SJSA1 (cell line): ENCODE measurements at places on chromosomes 12 and 14. TPM values are rescaled to one million over a fixed set of nuclear protein-coding genes. Genes with fewer than 3 reads are reported as not detected.

FGFR1OP2 gene
- total RNA-seq, result 77.0 and 104 TPM in 2 replicates

- H3K4me1 ChIP-seq, result no peaks in the 10 kb centered on the region
- no peaks in the 10 kb centered on the region for H3K27me3 ChIP-seq
- no peaks in the 10 kb centered on the region for H3K36me3 ChIP-seq
These were observed 4.3 kb downstream of the RNASE1 start for GRCh38 chr14:20798318-20798717.

- H3K27ac ChIP-seq, result no peak overlapping the region
- H3K27me3 ChIP-seq, result peaks cover 3% of the 10 kb centered on the region
- no peaks in the 10 kb centered on the region for H3K36me3 ChIP-seq
- no peak for DNase-seq
- H3K4me3 ChIP-seq, result no peak overlapping the region
- no peaks in the 10 kb centered on the region for H3K4me1 ChIP-seq
These were observed 60.2 kb downstream of the PLXNC1 start for GRCh38 chr12:94208622-94208966.

DNA sequence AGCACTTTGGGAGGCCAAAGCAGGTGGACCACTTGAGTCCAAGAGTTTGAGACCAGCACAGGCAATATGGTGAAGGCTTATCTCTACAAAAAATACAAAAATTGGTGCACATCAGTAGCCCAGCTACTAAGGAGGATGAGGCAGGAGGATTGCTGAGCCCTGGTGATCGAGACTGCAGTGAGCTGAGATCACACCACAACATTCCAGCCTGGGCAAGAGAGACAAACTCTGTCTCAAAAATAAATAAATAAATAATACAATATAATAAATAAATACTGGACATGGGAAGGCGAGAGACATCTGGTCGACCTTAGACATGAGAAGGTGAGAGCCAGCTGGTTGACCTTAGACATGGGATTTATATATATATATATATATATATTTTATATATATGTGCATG, 119.8 kb upstream of the SLC38A4 start:
- no peaks in the 10 kb centered on the region for H3K27me3 ChIP-seq
- peaks cover 2% of the 10 kb centered on the region for H3K36me3 ChIP-seq
- H3K4me3 ChIP-seq, result no peak overlapping the region
- peak overlapping the region; percentile 38 for H3K27ac ChIP-seq
- H3K4me1 ChIP-seq, result peaks cover 75% of the 10 kb centered on the region

TRIM9 gene
- total RNA-seq, result 0.16 TPM in 1 of 2 replicates, not detected in the other

DNA sequence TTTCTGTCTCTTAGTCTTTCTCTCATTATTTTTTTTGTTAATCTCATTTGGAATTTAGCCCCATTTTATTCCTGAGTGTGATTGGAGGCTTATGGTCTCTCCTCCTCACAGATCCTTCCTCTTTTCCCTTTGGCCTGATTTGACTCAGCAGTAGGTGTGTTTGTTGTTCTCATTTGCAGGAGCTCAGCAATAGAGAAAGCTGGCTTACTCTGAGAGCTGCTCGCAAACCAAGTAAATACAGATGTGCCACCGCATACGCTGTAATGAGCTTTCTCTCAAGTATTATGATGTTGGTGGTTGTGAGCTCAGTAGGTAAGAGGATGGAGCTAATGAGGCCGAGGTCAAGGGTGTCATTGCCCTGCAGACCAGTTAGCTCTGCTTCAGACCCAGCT, 206.5 kb downstream of the ETV6 start:
- H3K27me3 ChIP-seq, result no peaks in the 10 kb centered on the region
- peaks cover 34% of the 10 kb centered on the region for H3K36me3 ChIP-seq
- no peak overlapping the region for H3K4me3 ChIP-seq

DNA sequence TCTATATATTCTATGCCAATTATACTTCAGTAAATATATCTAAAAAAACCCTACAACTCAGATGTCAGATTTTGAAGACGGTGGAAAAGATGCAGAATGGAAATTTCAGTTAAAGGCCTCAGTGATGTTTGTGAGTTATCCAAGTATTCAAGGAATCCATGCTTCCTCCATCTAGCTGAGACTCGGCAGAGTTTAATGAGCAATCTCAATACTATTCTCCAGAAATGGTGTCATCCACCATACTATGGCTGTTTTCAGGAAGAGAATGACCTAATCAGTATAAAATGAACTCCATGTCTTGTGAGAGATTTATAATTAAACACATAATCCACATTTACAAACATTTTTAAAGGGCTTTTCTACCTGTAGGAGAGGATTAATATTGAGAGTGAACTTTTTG, 66.0 kb downstream of the KLHL28 start:
- peaks cover 6% of the 10 kb centered on the region for H3K36me3 ChIP-seq
- H3K4me1 ChIP-seq, result peaks cover 16% of the 10 kb centered on the region; the same call in 1 of the 2 replicates
- H3K27ac ChIP-seq, result no peak overlapping the region
- peak; percentile 9 for DNase-seq
- no peak overlapping the region for H3K4me3 ChIP-seq

CCDC177 gene
- total RNA-seq, result not detected in 2 replicates

DNA sequence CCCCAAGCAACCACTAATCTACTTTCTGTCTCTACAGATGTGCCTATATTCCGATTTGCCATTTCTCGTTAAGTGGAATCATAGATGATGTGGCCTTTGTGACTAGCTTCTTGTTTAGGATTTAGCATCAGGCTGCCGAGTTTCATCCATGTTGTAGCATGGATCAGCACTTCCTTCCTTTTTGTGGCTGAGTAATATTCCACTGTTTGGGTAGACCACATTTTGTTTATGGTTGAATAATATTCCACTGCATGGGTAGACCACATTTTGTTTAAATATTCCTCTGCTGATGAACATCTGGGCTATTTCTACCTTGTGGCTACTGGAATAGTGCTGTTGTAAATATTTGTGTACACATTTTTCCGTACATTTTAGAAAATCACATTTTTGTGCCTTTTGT, 36.4 kb downstream of the SPRING1 start:
- no peak overlapping the region for H3K27ac ChIP-seq
- H3K36me3 ChIP-seq, result no peaks in the 10 kb centered on the region
- no peaks in the 10 kb centered on the region for H3K27me3 ChIP-seq
- no peak overlapping the region for H3K4me3 ChIP-seq
- DNase-seq, result no peak

DNA sequence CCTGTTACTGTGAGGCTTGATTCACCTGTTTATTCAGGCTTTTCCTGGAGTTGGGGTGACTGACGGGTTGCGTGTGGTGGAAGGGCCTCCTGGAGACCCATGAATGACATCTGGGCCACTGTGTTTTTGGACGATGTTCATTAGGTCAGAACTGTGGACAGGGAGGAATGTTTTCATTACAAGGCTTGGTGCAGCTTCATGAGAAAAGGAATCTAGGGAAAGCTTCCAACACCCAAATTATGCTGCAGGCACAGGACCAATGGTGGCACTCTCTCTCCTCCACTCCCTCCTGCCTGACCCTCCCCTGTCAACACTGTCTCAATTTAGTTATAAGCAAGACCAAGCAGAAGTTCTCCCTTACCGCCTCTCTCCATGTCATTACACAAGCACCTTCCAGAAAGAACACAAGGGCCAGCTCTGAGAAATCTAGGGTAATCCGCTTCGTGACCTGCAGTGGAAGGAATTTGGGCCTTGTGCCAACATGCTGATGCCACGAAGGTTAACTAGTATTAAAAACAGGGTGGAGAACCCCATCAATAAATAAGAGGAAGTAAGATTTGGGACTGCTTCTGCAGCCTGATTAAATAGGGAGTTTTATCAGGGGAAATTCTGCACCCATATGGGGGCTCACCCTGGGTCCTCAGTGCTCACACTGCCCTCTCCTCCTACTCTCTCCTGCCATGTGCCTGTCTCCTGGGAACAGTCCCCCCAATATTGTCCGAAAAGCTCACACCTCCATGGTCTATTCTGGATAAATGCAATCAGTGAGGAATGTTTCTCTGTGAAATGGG, 200.3 kb downstream of the KTN1 start:
- H3K4me1 ChIP-seq, result peaks cover 8% of the 10 kb centered on the region; the same call in 1 of the 2 replicates
- H3K27me3 ChIP-seq, result no peaks in the 10 kb centered on the region
- no peak overlapping the region for H3K27ac ChIP-seq
- no peak overlapping the region for H3K4me3 ChIP-seq

GRCh38 chr12:4239746-4240145, 33.8 kb upstream of the CCND2 start:
- no peak overlapping the region for H3K27ac ChIP-seq
- no peaks in the 10 kb centered on the region for H3K36me3 ChIP-seq
- peaks cover 7% of the 10 kb centered on the region; the same call in 1 of the 2 replicates for H3K27me3 ChIP-seq
- no peak overlapping the region for H3K4me3 ChIP-seq

DNA sequence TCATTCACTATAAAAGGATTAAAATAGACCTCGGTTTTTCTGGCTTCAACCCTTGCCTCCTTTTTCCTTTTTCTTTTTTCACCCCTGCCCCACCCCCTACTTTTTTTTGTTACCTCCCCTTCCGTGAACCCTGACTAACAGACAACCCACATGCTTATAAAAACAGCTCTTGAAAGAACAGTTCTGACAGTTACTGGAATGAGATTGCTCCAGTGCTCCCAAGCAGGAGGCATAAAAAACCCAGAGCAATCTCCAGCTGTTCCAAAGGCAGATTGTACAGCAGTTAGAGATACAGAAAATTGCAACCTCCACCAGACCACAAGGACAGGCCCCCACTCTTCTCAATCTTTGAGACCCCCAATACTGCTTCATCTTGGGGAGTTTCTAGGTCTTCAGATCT, 29.9 kb upstream of the TMEM260 start:
- H3K36me3 ChIP-seq, result no peaks in the 10 kb centered on the region
- H3K27me3 ChIP-seq, result peaks cover 12% of the 10 kb centered on the region
- no peak for DNase-seq

DNA sequence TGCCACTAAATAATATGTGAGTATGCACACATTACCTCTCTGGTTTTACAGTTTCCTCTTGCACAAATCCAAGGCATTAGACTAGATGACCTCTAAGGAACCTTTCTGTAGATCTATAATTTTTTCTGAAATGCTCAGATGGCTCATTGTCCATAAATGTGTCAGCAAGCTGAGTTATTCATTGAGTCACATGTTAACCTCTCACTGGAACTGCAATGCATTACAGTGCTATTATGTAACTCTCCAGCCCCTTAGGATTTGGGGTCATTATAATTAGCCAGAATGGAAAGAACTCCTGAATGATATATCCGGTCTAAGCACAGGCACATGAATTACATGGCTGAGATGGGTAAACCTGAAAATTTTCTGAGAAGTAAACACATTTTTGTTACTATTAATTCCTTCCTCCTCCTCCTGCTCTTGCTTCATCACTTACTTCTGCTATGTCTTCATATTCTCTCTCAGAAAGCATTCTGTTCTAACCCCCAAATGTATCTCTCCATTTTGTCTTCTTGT, 20.3 kb upstream of the DRAM1 start:
- no peak overlapping the region for H3K27ac ChIP-seq
- DNase-seq, result no peak
- H3K36me3 ChIP-seq, result no peaks in the 10 kb centered on the region
- H3K4me1 ChIP-seq, result peaks cover 6% of the 10 kb centered on the region

MANSC1 gene
- 0.22 and 1.5 TPM in 2 replicates for total RNA-seq

GRCh38 chr12:124898200-124898922, 16.1 kb downstream of the UBC start:
- H3K4me1 ChIP-seq, result peaks cover 28% of the 10 kb centered on the region
- H3K27me3 ChIP-seq, result no peaks in the 10 kb centered on the region
- no peak for DNase-seq
- H3K4me3 ChIP-seq, result no peak overlapping the region
- H3K36me3 ChIP-seq, result no peaks in the 10 kb centered on the region
- H3K27ac ChIP-seq, result no peak overlapping the region

- no peaks in the 10 kb centered on the region for H3K27me3 ChIP-seq
- H3K4me1 ChIP-seq, result peaks cover 11% of the 10 kb centered on the region
- no peaks in the 10 kb centered on the region for H3K36me3 ChIP-seq
These were observed 49.7 kb downstream of the SYNE2 start for GRCh38 chr14:63902375-63902976.

DNA sequence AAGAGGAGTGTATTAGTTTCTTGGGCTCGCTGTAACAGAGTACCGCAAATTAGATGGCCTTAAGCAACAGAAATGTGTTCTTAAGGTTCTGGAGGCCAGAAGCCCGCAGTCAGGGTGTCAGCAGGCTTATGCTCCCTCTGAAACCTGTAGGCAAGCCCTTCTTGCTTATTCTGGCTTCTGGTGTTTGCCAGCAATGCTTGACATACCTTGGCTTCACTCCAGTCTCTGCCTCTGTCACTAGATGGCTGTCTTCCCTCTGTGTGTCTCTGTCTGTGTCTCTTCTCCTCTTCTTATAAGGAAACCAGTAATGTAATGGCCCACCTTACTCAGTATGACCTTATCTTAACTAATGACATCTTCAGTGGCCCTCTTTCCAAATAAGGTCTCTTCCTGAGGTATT, 85.1 kb downstream of the DERA start:
- H3K4me3 ChIP-seq, result no peak overlapping the region
- H3K36me3 ChIP-seq, result no peaks in the 10 kb centered on the region
- H3K27me3 ChIP-seq, result no peaks in the 10 kb centered on the region
- no peak overlapping the region for H3K27ac ChIP-seq

ACOT2 gene
- total RNA-seq, result 31.5 and 40.4 TPM in 2 replicates

DNA sequence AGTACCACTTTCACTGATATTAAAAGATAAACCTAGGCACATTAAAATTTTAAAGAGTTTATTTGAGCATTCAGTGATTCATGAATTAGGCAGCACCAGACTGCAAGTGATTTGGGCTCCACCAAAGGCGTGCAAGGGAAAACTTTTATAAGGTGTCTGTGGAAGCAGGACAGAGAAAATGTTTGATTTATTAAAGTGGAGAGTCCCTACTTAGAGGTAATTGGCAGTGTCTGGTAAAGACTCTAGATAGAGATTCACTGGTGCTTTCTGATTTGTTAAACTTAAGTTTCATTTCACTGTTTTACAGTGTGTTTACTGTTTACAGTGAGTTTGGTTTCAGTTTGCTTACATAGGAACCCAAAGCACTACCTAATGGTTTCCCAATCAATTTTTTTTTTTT, 72.8 kb downstream of the ANKS1B start:
- H3K27me3 ChIP-seq, result no peaks in the 10 kb centered on the region
- no peak overlapping the region for H3K4me3 ChIP-seq
- H3K36me3 ChIP-seq, result no peaks in the 10 kb centered on the region
- DNase-seq, result no peak
- H3K4me1 ChIP-seq, result peaks cover 19% of the 10 kb centered on the region
